ENCODE measurements at places on chromosomes 12 and 14. TPM values are rescaled to one million over a fixed set of nuclear protein-coding genes. Genes with fewer than 3 reads are reported as not detected.

The SLC17A8 gene
- total RNA-seq: not detected

The LMNTD1 gene
- total RNA-seq: 0.32 TPM

The CPM gene
- total RNA-seq: 8.2 TPM

The EIF2S3B gene
- total RNA-seq: 1.4 TPM

The BEGAIN gene
- 0.68 TPM for total RNA-seq

Data from esophagus mucosa (tissue), 1 donor.